Fibroblast of lung (primary cell): ENCODE measurements at places on chromosomes 7 and 10.

DNA sequence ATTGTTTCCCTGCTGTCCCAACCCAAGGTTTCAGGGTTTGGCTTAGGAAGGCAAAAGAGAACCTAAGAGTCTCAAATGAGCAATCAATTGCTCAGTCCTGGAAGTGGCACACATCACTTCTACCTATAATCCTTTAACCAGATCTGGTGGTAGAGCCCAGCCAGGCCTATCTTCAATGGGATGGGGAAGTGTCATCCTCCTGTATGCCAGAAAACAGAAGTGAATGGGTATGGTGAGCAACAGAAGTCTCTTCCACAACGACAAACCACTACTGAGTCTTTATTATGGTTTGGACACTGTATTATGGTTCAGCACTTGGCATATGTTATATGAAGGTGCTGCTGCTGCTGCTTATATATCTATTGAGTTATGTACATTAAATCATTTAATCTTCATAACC is 3.0 kb upstream of the AKR1B1 start:
- H3K36me3 ChIP-seq: no peaks in the 10 kb centered on the region
- H3K27ac ChIP-seq: peak overlapping the region; percentile 47
- peaks cover 12% of the 10 kb centered on the region for H3K4me1 ChIP-seq
- H3K4me3 ChIP-seq: no peak overlapping the region
- H3K27me3 ChIP-seq: no peaks in the 10 kb centered on the region

DNA sequence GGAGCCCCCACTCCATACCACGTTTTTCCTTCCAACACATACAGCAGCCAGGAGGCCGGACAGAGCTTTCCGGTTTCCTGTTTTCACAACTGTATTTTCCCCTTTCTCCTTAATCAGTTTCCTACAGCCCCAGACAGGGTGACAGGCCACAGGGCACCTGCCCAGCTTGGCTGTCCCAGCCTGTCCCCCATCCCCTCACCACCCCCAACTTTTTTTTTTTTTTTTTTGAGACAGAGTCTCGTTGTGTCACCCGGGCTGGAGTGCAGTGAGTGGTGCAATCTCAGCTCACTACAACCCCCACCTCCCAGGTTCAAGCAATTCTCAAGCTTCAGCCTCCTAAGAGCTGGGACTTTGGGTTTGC is 10.3 kb upstream of the HSPB1 start:
- no peak overlapping the region for H3K4me3 ChIP-seq
- H3K27me3 ChIP-seq: no peaks in the 10 kb centered on the region
- H3K27ac ChIP-seq: peak overlapping the region; percentile 89
- no peaks in the 10 kb centered on the region for H3K36me3 ChIP-seq
- peaks cover 26% of the 10 kb centered on the region for H3K4me1 ChIP-seq

- H3K4me3 ChIP-seq: no peak overlapping the region
- no peaks in the 10 kb centered on the region for H3K4me1 ChIP-seq
- no peak overlapping the region for H3K27ac ChIP-seq
- H3K36me3 ChIP-seq: no peaks in the 10 kb centered on the region
- no peaks in the 10 kb centered on the region for H3K27me3 ChIP-seq
Observed at GRCh38 chr7:17022920-17023319, 141.1 kb upstream of the AGR3 start.

DNA sequence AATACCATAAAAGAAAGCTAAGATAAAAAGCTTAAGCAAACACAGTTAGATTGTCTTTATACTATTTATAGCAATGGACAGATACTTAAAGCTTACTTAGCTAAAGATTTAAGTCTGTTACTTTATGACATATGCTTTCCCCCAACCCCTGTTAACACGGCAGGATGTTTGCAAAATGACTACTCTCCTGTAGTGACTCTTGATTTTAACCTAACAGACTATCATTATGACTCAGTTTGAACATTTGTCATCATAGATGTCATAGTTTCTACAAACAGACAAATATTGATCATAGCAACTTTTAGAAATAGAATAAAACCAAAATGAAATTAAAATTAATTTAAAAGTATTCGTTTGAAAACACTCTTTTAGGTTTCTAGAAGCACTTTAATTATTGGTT is 7.8 kb upstream of the COMMD3 start:
- H3K36me3 ChIP-seq: no peaks in the 10 kb centered on the region
- no peak for DNase-seq
- H3K4me3 ChIP-seq: no peak overlapping the region

DNA sequence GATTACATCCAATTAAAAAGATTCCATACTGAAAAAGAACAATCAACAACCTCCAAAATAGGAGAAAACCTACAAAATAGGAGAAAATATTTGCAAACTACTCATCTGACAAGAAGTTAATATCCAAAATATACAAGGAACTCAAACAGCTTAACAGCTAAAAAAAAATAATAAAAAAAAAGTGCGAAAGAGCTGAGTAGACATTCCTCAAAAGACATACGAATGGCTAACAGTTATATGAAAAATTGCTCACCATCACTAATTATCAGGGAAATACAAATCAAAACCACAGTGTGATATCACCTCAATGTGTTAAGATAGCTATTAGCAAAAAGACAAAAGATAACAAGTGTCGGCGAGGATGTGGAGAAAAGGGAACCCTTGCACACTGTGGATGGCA is 450.3 kb downstream of the PHTF2 start:
- H3K27me3 ChIP-seq: no peaks in the 10 kb centered on the region
- no peak overlapping the region for H3K4me3 ChIP-seq
- H3K36me3 ChIP-seq: no peaks in the 10 kb centered on the region

GRCh38 chr7:152617056-152617455 is 58.9 kb downstream of the XRCC2 start:
- no peaks in the 10 kb centered on the region for H3K36me3 ChIP-seq
- H3K4me1 ChIP-seq: no peaks in the 10 kb centered on the region
- H3K27me3 ChIP-seq: no peaks in the 10 kb centered on the region
- H3K27ac ChIP-seq: no peak overlapping the region

GRCh38 chr7:81594767-81595166 is 175.1 kb downstream of the HGF start:
- peak; percentile 69 for DNase-seq
- no peaks in the 10 kb centered on the region for H3K27me3 ChIP-seq
- peaks cover 4% of the 10 kb centered on the region for H3K4me1 ChIP-seq
- no peaks in the 10 kb centered on the region for H3K36me3 ChIP-seq

DNA sequence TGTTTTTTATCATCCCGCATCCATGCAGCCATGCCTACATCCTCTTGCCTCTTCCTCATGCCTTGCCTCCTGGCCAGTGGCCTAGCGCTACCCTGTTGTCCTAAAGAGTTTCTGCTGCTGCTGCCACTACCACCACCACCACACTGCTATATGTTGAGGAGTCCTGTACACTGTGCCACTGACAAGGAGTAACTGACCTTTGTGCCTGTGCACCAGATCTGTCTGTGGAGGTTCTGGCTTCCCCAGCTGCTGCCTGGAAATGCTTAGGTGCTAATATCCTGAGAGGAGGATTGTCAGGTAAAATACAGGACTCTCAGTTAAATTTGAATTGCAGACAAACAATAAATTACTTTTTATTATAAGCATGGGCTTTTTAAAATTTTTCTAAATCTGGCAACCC is 7.0 kb upstream of the CFAP69 start:
- no peaks in the 10 kb centered on the region for H3K27me3 ChIP-seq
- DNase-seq: no peak
- no peak overlapping the region for H3K4me3 ChIP-seq
- no peaks in the 10 kb centered on the region for H3K36me3 ChIP-seq

GRCh38 chr7:22564511-22565045 is 64.6 kb upstream of the STEAP1B start:
- H3K4me3 ChIP-seq: no peak overlapping the region
- peak; percentile 97 for DNase-seq
- peak overlapping the region; percentile 61 for H3K27ac ChIP-seq
- H3K36me3 ChIP-seq: no peaks in the 10 kb centered on the region
- H3K27me3 ChIP-seq: no peaks in the 10 kb centered on the region

DNA sequence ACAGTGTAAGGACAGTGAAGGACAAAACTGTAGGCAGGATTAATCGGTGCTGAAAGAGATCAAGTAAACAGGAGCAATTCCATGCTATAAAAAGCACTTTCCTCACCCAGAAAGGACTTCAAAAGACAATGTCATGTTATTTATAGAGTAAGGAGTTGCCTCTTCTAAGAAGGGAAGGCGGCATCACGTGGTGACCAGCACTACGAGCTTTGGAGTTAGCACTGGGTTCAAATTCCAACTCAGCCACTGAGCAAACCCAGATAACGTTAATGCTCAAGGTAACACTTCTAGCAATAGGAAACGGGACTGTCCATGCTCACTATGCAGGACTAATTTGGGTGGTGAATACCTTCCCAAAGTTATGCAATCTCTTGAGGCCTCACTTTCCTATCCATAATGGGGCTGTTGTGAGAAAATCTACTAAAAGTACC is 715 bp upstream of the PANK1 start:
- peak overlapping the region; percentile 81 for H3K4me3 ChIP-seq
- H3K27ac ChIP-seq: peak overlapping the region; percentile 76
- no peak for DNase-seq
- H3K36me3 ChIP-seq: no peaks in the 10 kb centered on the region
- no peaks in the 10 kb centered on the region for H3K27me3 ChIP-seq

GRCh38 chr10:132050191-132050590 is 15.6 kb upstream of the JAKMIP3 start:
- H3K27ac ChIP-seq: no peak overlapping the region
- no peaks in the 10 kb centered on the region for H3K4me1 ChIP-seq
- no peak for DNase-seq
- no peaks in the 10 kb centered on the region for H3K36me3 ChIP-seq
- H3K27me3 ChIP-seq: no peaks in the 10 kb centered on the region

- no peak overlapping the region for H3K27ac ChIP-seq
- H3K4me3 ChIP-seq: no peak overlapping the region
- H3K27me3 ChIP-seq: no peaks in the 10 kb centered on the region
- no peaks in the 10 kb centered on the region for H3K36me3 ChIP-seq
Observed at GRCh38 chr7:113128031-113128430, 9.7 kb upstream of the SMIM30 start.

- no peak for DNase-seq
- no peak within 1 kb of the TSS for H3K27ac ChIP-seq
- H3K36me3 ChIP-seq: no peaks in the 10 kb centered on the region
- H3K27me3 ChIP-seq: no peaks in the 10 kb centered on the region
Observed at GRCh38 chr10:126670056-126670894, at the start of gene C10orf90. C10orf90 (minus strand) TSS chr10:126670693; CDS start chr10:126670480, 213 bp downstream.

DNA sequence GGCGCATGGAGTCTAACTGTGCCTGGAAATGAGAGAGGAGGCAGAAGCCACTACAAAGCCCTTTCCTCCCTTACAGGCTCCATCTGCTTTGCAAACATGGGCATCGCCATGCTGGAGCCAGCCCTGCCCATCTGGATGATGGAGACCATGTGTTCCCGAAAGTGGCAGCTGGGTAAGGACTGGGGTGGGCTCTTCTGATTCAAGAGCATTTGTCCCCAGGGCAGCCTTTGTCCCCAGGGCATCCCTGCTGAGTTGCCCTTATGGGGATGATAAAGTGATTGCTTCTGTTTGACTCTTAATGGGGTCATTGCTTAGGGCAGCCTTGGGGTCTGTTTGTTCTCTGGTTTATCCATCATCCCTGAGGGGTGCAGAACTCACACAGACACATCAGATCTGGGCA is 16.8 kb downstream of the SLC18A2 start:
- no peak for DNase-seq
- no peaks in the 10 kb centered on the region for H3K27me3 ChIP-seq
- H3K36me3 ChIP-seq: no peaks in the 10 kb centered on the region
- H3K4me1 ChIP-seq: no peaks in the 10 kb centered on the region
- no peak overlapping the region for H3K27ac ChIP-seq

- H3K36me3 ChIP-seq: no peaks in the 10 kb centered on the region
- peaks cover 9% of the 10 kb centered on the region for H3K4me1 ChIP-seq
- H3K27ac ChIP-seq: no peak overlapping the region
- H3K27me3 ChIP-seq: no peaks in the 10 kb centered on the region
- no peak overlapping the region for H3K4me3 ChIP-seq
- no peak for DNase-seq
Observed at GRCh38 chr7:465710-466400, 53.8 kb downstream of the PDGFA start.

DNA sequence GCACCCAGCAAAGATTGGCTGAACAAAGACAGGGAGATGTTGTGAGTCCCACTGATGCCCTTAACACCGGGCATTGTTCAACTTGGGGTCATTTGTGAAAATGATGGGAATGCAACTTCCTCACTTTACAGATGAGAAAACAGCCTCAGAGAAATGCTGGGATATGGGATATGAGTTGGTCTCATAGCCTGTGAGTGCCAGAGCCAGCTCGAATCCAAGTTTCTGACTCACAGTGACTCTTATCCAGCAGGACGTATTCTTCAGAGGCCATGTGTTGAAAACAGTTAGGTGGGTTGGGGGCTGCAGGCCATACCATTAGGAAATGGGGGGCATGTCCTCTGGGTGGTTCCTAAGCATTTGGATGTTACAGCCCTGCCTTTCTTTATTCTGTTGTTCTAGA is 45.2 kb downstream of the KIAA1217 start:
- peak; percentile 4 for DNase-seq
- no peaks in the 10 kb centered on the region for H3K27me3 ChIP-seq
- no peaks in the 10 kb centered on the region for H3K36me3 ChIP-seq
- no peaks in the 10 kb centered on the region for H3K4me1 ChIP-seq
- no peak overlapping the region for H3K27ac ChIP-seq

DNA sequence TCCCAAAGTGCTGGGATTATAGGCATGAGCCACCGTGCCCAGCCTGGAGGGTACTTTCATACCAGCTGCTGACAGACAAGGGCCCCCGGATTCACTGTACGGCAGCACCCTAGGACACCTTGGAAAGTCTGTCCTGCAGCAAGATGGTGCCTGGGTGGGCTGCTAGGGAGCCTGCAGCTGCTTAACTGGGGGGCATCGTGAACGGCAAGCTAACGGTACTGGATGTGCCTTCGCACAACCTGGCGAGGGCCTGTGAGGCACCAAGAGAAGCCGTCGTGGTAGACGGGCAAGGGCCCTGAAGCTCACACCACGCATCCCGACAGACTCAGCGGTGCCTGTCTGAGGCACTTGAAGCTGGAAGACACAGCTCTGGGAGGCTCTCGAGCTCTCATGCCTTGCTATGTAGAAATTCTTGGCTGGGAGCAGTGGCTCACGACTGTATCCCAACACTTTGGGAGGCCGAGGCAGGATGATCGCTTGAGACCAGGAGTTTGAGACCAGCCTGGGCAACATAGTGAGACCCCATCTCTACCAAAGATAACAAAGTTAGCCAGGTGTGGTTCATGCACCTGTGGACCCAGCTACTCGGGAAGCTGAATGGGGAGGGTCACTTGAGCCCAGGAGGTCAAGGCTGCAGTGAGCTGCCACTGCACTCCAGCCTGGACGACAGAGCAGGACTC is 9.4 kb downstream of the BRAT1 start:
- H3K4me3 ChIP-seq: no peak overlapping the region
- DNase-seq: no peak
- no peak overlapping the region for H3K27ac ChIP-seq
- H3K27me3 ChIP-seq: no peaks in the 10 kb centered on the region
- H3K4me1 ChIP-seq: no peaks in the 10 kb centered on the region

GRCh38 chr7:12211711-12212485 is 804 bp downstream of the TMEM106B start:
- peak overlapping the region; percentile 91 for H3K4me3 ChIP-seq
- H3K27ac ChIP-seq: peak overlapping the region; percentile 87
- DNase-seq: peak; percentile 10
- H3K4me1 ChIP-seq: no peaks in the 10 kb centered on the region
- no peaks in the 10 kb centered on the region for H3K27me3 ChIP-seq

GRCh38 chr10:106825576-106826364 is 338.7 kb downstream of the SORCS1 start:
- no peaks in the 10 kb centered on the region for H3K27me3 ChIP-seq
- no peak overlapping the region for H3K4me3 ChIP-seq
- DNase-seq: no peak
- no peak overlapping the region for H3K27ac ChIP-seq
- H3K36me3 ChIP-seq: no peaks in the 10 kb centered on the region
- H3K4me1 ChIP-seq: no peaks in the 10 kb centered on the region
